Lower leg skin (tissue), 4 donors: ENCODE measurements at places on chromosomes 11 and 22.

GRCh38 chr11:124832571-124832970 is 32.4 kb upstream of the MSANTD2 start:
- DNase-seq = no peak

DNA sequence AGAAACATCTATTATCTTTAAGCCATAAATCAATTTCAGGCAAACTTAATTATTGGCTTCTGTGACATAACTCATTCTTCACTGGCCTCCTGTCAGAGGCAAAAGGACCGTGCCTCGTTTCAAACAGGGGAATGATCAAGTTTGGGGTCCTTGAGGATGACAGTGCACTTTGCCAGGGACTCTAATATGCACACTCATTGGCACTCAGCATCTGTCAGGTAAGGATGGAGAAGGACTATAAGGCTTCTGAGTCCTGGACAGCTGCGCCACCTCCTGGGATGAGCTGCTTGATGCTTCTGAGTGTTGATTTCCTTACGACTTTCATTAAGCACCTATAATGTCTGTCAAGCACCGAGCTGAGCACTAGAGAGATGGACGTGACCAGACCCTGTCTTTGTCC is 20.2 kb downstream of the BPIFC start:
- no peak for DNase-seq

GRCh38 chr11:103985041-103985440 is 51.4 kb upstream of the DDI1 start:
- no peak for DNase-seq

- DNase-seq = no peak
These were observed 29.1 kb downstream of the TRIM29 start for GRCh38 chr11:120108785-120109168.

DNA sequence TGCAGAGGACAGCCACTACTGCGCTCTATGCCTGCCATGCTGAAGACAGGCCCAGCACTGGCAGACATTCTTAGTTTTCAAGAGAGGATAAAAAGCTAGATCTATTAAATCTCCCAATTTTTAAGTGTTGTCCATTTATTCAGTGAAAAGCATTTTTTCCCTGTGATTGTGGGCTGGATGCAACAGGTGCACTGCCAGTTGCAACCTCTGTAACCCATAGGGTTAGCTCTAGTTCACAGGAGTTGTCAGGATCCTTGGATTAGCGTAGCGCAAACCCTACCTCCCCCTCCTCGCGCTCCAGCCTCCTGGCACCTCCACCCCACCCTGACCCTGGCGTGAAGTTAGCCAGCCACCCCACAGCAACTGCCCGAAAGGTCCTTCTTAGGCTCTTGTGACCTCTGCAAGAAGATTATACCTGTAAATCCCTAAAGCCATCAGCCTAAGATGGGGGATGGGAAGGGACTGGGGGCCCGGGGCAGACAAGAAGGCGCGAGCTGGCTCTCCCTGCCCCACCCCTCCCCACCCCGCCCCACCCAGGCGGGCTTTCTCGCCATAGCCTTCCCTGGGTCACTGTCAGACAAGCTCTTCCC is 30.9 kb downstream of the EIF3F start:
- peak; percentile 54 for DNase-seq

GRCh38 chr11:31560842-31561476 is 51.4 kb downstream of the ELP4 start:
- DNase-seq = no peak
